ENCODE measurements at places on chromosomes 5 and 9.
A peak's percentile ranks its signal among the peaks of the same experiment; 100 is the strongest.

DNA sequence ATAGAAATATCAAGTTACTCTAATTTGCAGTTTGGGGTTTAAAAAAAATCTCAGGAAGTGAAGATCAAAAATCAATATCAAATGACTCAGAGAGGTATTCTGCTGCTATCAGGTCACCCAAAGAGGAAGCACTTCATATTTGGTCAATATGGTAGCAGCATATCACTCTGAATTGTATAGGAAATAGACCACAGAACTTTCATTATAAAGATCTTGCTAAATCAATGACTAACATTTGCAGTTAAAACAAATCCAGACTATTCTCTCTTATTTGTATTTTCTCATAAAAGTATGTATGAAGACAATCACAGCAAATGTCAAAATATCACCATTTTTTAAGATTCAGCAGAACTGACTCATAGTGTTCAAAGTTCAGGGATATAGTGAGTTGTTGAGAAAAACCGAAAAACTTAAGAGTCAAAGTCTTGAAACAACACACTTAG, 105.8 kb upstream of the PCSK1 start:
- H3K4me1 ChIP-seq = no peaks in the 10 kb centered on the region
- no peak overlapping the region for H3K27ac ChIP-seq
- H3K36me3 ChIP-seq = no peaks in the 10 kb centered on the region
- no peaks in the 10 kb centered on the region for H3K27me3 ChIP-seq
- no peak overlapping the region for H3K4me3 ChIP-seq
- DNase-seq = no peak

GRCh38 chr5:13731121-13731628, 213.3 kb downstream of the DNAH5 start:
- H3K27ac ChIP-seq = no peak overlapping the region
- no peaks in the 10 kb centered on the region for H3K36me3 ChIP-seq
- H3K27me3 ChIP-seq = no peaks in the 10 kb centered on the region
- no peak overlapping the region for H3K4me3 ChIP-seq

GRCh38 chr5:95739857-95740256, 8.7 kb downstream of the RHOBTB3 start:
- H3K27ac ChIP-seq = no peak overlapping the region
- no peaks in the 10 kb centered on the region for H3K27me3 ChIP-seq
- peaks cover 20% of the 10 kb centered on the region for H3K36me3 ChIP-seq
- no peak for DNase-seq

- no peak overlapping the region for H3K27ac ChIP-seq
- H3K36me3 ChIP-seq = no peaks in the 10 kb centered on the region
- H3K27me3 ChIP-seq = no peaks in the 10 kb centered on the region
- no peaks in the 10 kb centered on the region for H3K4me1 ChIP-seq
Measured at GRCh38 chr5:13945271-13945670, 783 bp upstream of the DNAH5 start.

DNA sequence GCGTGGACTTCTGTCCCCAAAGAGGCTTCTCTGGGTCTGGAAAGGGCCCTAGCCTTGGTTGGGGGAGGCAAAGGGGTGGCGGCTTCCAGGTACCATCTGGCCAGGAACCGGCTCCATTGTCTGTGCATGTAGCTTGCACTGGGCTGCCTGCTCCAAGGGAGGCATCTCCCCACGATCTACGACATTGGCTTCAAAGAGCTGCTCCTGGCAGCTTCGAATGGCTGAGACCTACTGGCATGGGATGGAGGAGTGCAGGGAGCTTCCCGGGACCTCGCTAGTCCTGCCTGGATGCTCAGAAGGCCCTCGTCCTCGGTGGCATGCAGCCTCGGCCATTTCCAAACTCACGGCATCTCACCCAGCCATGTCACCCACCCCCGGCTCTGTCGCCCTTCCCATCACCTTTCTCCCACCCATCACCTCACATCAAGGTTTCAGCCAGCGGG, 137.8 kb downstream of the KCNIP1 start:
- peaks cover 4% of the 10 kb centered on the region for H3K27me3 ChIP-seq
- peaks cover 7% of the 10 kb centered on the region for H3K4me1 ChIP-seq
- no peak for DNase-seq
- H3K4me3 ChIP-seq = no peak overlapping the region

DNA sequence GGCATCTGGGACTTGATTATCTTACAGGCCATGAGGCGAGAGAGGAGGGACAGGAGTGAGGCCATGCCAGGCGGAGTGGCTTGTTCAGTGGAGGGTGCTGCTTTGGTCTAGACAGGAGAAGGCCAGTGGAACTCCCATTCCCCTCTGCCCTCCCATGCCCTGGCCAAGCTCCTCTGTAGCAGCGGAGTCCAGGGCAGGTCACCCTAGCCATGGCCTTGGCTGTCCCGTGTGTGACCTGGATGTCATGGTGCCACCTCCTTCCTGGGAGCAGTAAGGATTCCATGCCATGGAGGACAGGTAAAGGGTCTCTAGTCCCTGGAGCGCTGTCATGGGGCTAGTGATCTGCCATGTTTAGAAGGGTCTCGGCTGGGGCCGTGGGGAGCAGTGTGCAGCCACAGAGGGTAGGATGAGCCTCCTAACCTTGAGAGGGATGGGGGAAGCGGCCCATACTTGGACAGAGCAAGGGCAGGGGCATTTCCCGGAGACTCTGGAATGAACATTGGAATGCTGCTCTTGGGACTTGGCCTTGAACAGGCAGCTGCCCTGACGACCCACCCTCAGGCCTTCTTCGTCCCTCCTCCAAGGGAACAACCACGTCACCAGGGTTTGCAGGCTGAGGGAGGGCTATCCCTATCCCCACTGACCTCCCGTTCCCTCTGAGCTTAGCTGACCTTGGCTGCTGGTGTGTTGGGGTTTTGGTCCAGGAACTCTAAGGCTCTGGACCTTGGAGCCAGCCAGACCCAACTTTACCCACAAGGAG, 100.4 kb downstream of the DAB2IP start:
- H3K27me3 ChIP-seq = no peaks in the 10 kb centered on the region
- DNase-seq = no peak
- H3K36me3 ChIP-seq = no peaks in the 10 kb centered on the region
- H3K27ac ChIP-seq = peak overlapping the region; percentile 15
- peaks cover 51% of the 10 kb centered on the region for H3K4me1 ChIP-seq

GRCh38 chr9:134057751-134058701, 9.8 kb downstream of the BRD3 start:
- peaks cover 25% of the 10 kb centered on the region for H3K4me1 ChIP-seq
- no peaks in the 10 kb centered on the region for H3K36me3 ChIP-seq
- H3K4me3 ChIP-seq = no peak overlapping the region
- no peaks in the 10 kb centered on the region for H3K27me3 ChIP-seq

DNA sequence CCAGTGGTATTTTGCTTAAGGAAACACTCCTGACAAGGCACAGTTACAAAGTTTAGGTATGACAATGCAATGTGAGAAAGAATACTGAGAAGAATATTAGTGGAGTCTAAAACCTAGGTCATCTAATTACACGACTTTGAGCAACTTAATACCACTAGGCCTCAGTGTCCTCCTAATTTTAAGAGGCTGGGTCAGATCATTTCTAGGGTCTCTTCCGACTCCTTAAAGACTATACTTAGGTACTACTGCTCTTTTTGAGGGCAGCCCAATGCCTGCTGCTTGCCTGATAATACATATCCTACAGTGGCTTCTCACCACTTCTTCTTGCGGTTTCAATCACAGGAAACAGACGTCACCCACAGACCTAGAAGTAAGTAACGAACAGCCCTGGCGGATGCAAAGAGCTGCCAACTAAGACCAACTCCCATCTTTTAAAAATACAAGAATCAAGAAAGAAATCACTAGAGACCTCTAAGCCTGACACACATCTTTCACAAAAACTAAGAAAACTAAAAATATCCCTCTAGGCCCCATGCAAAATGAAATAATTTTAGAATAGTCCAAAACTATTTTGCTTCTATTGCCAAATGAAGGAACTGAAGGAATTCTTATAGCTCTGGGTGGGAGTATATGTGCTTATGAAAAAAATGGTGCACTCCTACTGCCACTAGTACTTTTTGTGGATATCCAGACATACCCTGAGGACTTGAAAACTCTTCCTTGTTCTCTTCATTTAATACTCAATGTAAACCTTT, 13.1 kb downstream of the DIAPH1 start:
- H3K36me3 ChIP-seq = no peaks in the 10 kb centered on the region
- no peak for DNase-seq
- no peaks in the 10 kb centered on the region for H3K27me3 ChIP-seq
- peaks cover 6% of the 10 kb centered on the region for H3K4me1 ChIP-seq
- no peak overlapping the region for H3K27ac ChIP-seq
- no peak overlapping the region for H3K4me3 ChIP-seq

GRCh38 chr5:15249152-15249551, 250.8 kb upstream of the FBXL7 start:
- no peak overlapping the region for H3K27ac ChIP-seq
- no peak for DNase-seq
- peaks cover 3% of the 10 kb centered on the region for H3K36me3 ChIP-seq
- no peaks in the 10 kb centered on the region for H3K27me3 ChIP-seq

GRCh38 chr5:53219610-53220009, 110.1 kb upstream of the MOCS2 start:
- H3K27me3 ChIP-seq = no peaks in the 10 kb centered on the region
- H3K4me1 ChIP-seq = no peaks in the 10 kb centered on the region
- H3K36me3 ChIP-seq = no peaks in the 10 kb centered on the region
- no peak overlapping the region for H3K4me3 ChIP-seq
- H3K27ac ChIP-seq = no peak overlapping the region

- no peak overlapping the region for H3K27ac ChIP-seq
- H3K4me3 ChIP-seq = no peak overlapping the region
- no peaks in the 10 kb centered on the region for H3K27me3 ChIP-seq
- H3K36me3 ChIP-seq = peaks cover 44% of the 10 kb centered on the region
- peaks cover 11% of the 10 kb centered on the region for H3K4me1 ChIP-seq
- DNase-seq = no peak
Measured at GRCh38 chr5:180282281-180282680, 9.6 kb downstream of the MAPK9 start.

- H3K27me3 ChIP-seq = peaks cover 19% of the 10 kb centered on the region
- no peak overlapping the region for H3K27ac ChIP-seq
- no peaks in the 10 kb centered on the region for H3K4me1 ChIP-seq
- DNase-seq = no peak
Measured at GRCh38 chr5:149280802-149281201, 9.1 kb downstream of the AFAP1L1 start.

- no peak for DNase-seq
- no peaks in the 10 kb centered on the region for H3K4me1 ChIP-seq
- no peak overlapping the region for H3K27ac ChIP-seq
- H3K27me3 ChIP-seq = no peaks in the 10 kb centered on the region
- no peak overlapping the region for H3K4me3 ChIP-seq
- H3K36me3 ChIP-seq = no peaks in the 10 kb centered on the region
Measured at GRCh38 chr5:169431386-169431785, 130.4 kb upstream of the SLIT3 start.

DNA sequence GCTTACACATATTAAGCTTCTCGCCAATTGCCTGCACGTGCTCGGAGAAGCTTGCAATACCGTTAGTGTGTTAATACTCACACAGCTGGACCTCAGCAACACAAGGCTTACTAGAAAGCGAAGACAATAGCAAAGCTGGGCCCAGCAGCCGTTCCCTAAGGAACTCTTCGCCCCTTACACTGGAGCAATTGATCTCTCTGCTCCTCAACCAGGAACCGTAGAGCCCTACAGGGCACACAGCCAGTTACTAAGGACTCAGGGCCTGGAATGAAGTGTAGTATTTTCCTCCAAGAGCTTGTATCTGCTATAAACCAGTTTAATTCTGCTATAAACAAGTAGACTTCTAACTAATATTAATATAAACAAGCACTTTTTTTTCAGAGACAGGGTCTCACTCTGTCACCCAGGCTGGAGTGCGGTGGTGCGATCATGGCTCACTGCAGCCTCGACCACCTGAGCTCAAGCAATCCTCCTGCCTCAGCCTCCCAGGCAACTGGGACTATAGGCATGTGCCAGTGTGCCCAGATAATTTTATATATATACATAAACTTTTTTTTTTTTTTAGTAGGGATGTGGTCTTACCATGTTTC, 67.0 kb upstream of the SIMC1 start:
- no peak for DNase-seq
- no peaks in the 10 kb centered on the region for H3K36me3 ChIP-seq
- no peak overlapping the region for H3K4me3 ChIP-seq
- H3K4me1 ChIP-seq = no peaks in the 10 kb centered on the region

GRCh38 chr9:72454871-72455491, 66.4 kb upstream of the TMC1 start:
- no peak for DNase-seq
- H3K4me1 ChIP-seq = peaks cover 51% of the 10 kb centered on the region
- H3K36me3 ChIP-seq = peaks cover 2% of the 10 kb centered on the region
- H3K27ac ChIP-seq = peak overlapping the region; percentile 4
- no peaks in the 10 kb centered on the region for H3K27me3 ChIP-seq

GRCh38 chr9:94869415-94869843, 142.9 kb downstream of the AOPEP start:
- no peak overlapping the region for H3K4me3 ChIP-seq
- H3K27me3 ChIP-seq = no peaks in the 10 kb centered on the region
- no peaks in the 10 kb centered on the region for H3K36me3 ChIP-seq
- no peak overlapping the region for H3K27ac ChIP-seq
- H3K4me1 ChIP-seq = peaks cover 26% of the 10 kb centered on the region
- DNase-seq = no peak

DNA sequence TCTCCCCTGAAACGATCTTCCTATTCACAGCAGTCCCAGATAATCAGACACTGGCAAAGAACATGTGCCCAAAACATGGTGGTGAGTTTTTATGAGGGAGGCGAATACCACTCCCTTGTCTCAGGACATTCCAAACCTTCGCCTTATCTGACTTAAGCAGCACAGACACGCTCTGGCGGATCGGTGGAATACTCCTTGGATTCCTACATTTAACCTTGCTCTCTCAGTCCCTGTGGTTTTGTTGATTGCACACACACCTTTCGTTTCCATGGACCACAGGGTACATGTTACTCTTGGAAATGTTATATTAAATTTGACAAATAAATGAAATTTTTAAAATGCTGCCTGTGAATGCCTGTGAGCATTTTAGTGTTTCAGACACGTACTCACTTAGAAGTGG, 87.8 kb upstream of the CPEB4 start:
- H3K27me3 ChIP-seq = no peaks in the 10 kb centered on the region
- H3K36me3 ChIP-seq = no peaks in the 10 kb centered on the region
- no peak overlapping the region for H3K27ac ChIP-seq
- H3K4me3 ChIP-seq = no peak overlapping the region

- DNase-seq = no peak
- H3K27ac ChIP-seq = peak overlapping the region; percentile 43
- peaks cover 26% of the 10 kb centered on the region for H3K4me1 ChIP-seq
- H3K36me3 ChIP-seq = peaks cover 29% of the 10 kb centered on the region
- H3K27me3 ChIP-seq = no peaks in the 10 kb centered on the region
- peak overlapping the region; percentile 80 for H3K4me3 ChIP-seq
Measured at GRCh38 chr5:27472871-27473270, 434.5 kb upstream of the CDH9 start.

DNA sequence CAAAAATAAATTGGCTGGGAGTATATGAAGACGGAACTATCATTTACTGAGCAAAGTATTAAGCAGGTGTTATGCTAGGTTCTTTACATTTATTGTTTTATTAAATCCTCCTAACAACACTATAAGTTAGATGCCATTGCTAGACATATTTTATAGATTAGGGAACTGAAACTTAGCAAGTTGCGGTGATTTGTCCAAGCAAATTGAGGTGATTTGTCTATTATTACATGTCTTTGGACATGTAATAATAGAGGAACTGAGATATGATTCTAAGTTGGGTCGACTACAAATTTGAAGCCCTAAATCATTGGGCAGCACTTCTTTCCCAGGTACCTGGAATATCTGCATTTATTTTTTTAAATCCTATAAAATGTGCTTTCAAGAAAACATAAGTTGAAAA, 429.9 kb downstream of the GABRG2 start:
- H3K27ac ChIP-seq = no peak overlapping the region
- no peak for DNase-seq
- no peak overlapping the region for H3K4me3 ChIP-seq
- no peaks in the 10 kb centered on the region for H3K27me3 ChIP-seq
- H3K4me1 ChIP-seq = no peaks in the 10 kb centered on the region
- no peaks in the 10 kb centered on the region for H3K36me3 ChIP-seq
